ENCODE measurements at places on chromosomes 4 and X. TPM values are rescaled to one million over a fixed set of nuclear protein-coding genes. Genes with fewer than 3 reads are reported as not detected.

DNA sequence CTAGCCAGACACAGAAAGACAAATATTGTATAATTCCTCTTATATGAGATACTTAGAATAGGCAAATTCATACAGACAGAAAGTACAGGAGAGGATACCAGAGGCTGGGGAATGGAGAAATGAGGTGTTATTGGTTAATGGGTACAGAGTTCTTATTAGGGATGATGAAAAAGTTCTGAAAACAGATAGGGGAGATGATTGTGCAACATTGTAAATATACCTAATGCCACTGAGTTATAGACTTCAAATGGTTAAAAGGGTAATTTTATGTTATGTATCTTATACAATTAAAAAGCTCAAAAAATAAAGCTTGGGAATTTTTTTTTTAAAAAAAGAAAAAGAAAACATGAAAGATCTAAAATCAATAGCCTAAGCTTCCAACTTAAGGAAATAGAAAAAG, 98.8 kb upstream of the TECRL start:
- no peaks in the 10 kb centered on the region for H3K27me3 ChIP-seq
- H3K4me3 ChIP-seq: no peak overlapping the region
- H3K27ac ChIP-seq: no peak overlapping the region
- no peaks in the 10 kb centered on the region for H3K36me3 ChIP-seq
- no peak for DNase-seq
- no peaks in the 10 kb centered on the region for H3K4me1 ChIP-seq

- H3K27me3 ChIP-seq: no peaks in the 10 kb centered on the region
- no peak overlapping the region for H3K4me3 ChIP-seq
- no peak for DNase-seq
- no peak overlapping the region for H3K27ac ChIP-seq
- no peaks in the 10 kb centered on the region for H3K4me1 ChIP-seq
- no peaks in the 10 kb centered on the region for H3K36me3 ChIP-seq
Observed at GRCh38 chr4:4810092-4810774, 49.2 kb upstream of the MSX1 start.

DNA sequence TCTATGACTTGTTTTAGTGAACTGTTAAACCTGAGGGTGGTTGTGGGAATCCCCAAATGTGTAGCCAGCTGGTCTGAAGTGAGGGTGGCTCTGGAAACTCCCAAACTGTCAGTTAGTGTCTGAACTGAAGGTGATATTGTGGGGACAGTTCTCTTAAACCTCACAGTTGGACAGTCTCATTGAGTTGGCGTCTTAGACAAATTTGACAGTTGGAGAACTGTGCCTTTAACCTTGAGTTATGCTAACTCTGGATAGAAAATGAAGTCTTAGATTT, 20.7 kb upstream of the CTSO start:
- H3K4me3 ChIP-seq: no peak overlapping the region
- no peaks in the 10 kb centered on the region for H3K36me3 ChIP-seq
- DNase-seq: no peak
- no peak overlapping the region for H3K27ac ChIP-seq

GRCh38 chr4:78653655-78654054, 102.1 kb downstream of the ANXA3 start:
- H3K27me3 ChIP-seq: no peaks in the 10 kb centered on the region
- H3K27ac ChIP-seq: no peak overlapping the region
- H3K4me1 ChIP-seq: no peaks in the 10 kb centered on the region
- no peak for DNase-seq
- H3K4me3 ChIP-seq: no peak overlapping the region
- H3K36me3 ChIP-seq: no peaks in the 10 kb centered on the region

The YTHDC1 gene
- total RNA-seq: 74.7 TPM

DNA sequence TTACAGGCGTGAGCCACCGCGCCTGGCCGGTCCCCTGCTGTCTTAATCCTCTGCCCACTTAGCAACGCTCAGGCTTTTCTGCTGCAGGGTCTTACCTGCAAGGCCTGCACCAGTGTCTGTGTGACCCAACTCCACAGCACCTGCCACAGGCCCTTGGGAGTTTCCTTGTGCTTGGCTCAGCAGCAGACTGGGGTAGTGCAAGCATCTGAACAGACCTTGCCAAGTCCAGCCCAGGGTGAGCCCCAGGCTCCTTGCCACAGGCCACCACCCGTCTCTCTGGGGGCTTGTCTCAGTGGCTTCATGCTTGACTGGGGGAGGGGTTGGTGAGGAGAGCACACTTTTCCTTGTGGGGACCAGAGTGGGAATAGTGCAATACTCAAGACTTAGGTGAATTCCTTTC, 87.0 kb downstream of the FAM193A start:
- no peaks in the 10 kb centered on the region for H3K27me3 ChIP-seq
- H3K4me1 ChIP-seq: no peaks in the 10 kb centered on the region
- H3K36me3 ChIP-seq: peaks cover 22% of the 10 kb centered on the region
- H3K27ac ChIP-seq: no peak overlapping the region

The GAR1 gene
- total RNA-seq: 4.9 TPM

The FSTL5 gene
- total RNA-seq: not detected

The KDM5C gene
- 104 TPM for total RNA-seq

DNA sequence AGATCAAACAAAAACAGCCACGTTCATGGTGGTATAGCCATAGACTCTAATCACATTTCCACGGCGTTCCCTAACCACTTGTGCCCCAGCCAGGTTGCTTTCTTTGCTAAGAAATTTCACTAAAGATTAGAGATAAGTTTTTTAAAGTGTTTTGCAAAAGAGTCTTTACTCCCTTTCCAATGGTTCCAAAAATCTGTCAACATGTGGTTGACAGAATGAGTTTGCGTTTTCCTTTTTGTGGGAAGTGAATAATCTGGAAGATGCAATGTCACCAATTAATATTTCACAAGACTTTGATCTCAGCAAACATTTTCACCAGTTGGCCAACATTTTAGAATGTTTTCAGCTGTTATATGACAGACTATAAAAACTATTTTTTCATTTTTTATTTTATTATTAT, 35.3 kb downstream of the CXCL1 start:
- no peak overlapping the region for H3K4me3 ChIP-seq
- H3K4me1 ChIP-seq: no peaks in the 10 kb centered on the region
- no peak overlapping the region for H3K27ac ChIP-seq

The CLDN2 gene
- 36.3 TPM for total RNA-seq

- H3K4me1 ChIP-seq: no peaks in the 10 kb centered on the region
- no peak overlapping the region for H3K27ac ChIP-seq
- H3K4me3 ChIP-seq: no peak overlapping the region
- DNase-seq: no peak
Observed at GRCh38 chr4:80922941-80923340, 107.6 kb upstream of the BMP3 start.

GRCh38 chr4:185740471-185740873, 71.5 kb downstream of the SORBS2 start:
- no peak overlapping the region for H3K27ac ChIP-seq
- H3K4me3 ChIP-seq: no peak overlapping the region
- H3K4me1 ChIP-seq: no peaks in the 10 kb centered on the region

DNA sequence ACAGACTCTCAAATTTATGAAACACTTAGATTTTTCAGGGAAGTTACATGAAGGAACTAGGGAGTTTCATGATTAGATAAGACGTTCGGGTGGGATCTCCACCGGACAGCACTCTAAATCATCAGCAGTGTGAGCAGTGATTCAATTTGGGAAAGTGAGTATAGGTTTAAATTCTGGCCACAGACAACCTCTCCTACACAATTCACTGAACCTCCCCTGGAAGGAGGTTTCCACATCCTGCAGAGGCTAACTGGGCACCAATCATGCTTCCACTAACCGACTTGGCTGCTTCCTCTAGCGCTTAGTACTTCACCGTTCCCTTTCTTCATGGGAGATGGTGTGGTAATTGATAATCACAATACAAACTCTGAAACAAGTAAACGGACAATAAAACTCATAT, 5.6 kb downstream of the CXCL9 start:
- no peaks in the 10 kb centered on the region for H3K4me1 ChIP-seq
- no peaks in the 10 kb centered on the region for H3K36me3 ChIP-seq
- DNase-seq: no peak

GRCh38 chr4:82124365-82124764, 249.4 kb downstream of the HNRNPD start:
- H3K36me3 ChIP-seq: no peaks in the 10 kb centered on the region
- no peaks in the 10 kb centered on the region for H3K4me1 ChIP-seq
- no peaks in the 10 kb centered on the region for H3K27me3 ChIP-seq
- no peak for DNase-seq
- no peak overlapping the region for H3K27ac ChIP-seq

DNA sequence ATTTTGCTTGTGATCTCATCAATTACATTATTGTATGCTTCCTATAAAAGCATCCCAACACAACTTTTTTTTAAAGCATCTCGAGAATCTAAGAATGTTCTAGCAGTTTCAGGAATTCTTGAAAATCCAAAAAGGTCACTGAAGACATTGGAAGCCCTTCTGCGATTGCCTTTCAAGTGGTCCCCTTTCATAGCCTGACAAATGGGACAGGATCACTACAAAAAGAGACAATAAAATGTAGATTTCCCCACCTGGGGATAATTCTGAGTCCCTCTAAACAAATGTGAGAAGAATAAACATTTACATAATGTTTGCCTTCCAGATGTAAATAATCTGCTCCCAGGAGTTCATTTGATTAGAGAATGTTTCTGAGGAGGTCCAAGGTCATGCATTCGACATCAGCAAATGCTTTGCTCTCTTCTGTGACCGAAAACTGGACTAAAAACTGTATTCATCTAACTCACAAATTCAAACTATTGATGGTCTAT, 116.0 kb downstream of the COL25A1 start:
- no peaks in the 10 kb centered on the region for H3K4me1 ChIP-seq
- no peak overlapping the region for H3K27ac ChIP-seq
- no peak overlapping the region for H3K4me3 ChIP-seq
- no peaks in the 10 kb centered on the region for H3K27me3 ChIP-seq
- no peaks in the 10 kb centered on the region for H3K36me3 ChIP-seq
- DNase-seq: no peak

DNA sequence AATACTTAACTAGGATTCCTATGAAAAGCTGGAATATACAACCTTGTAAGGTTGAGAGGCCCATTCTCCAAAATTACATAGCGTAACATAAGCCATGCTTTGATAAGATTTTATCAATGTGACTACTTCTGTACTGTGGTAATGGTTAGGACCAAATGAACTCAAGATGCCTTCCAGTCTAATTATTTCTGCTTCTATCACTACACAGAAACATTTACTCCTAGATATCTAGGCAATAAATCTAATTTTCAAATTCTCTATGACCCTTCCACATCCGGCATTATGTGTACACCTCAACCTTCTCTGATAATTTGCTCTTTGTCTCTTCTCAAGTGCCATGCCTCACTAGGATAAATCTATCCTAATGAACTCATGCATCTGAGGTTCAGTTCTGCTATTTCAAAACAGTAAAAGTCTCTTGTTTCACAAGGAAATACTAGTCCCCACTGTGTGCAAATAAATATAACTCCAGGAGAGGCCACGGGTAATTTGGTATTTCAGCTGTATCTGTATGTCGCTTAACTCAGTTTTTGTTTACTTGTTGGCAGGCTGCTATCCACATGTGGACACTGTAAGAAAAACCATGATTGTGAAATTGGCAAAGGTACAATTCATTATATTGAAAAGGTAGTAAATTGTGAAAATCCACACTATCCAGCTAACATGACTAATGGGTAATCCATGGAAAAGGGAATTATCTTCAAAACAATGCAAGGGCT, 93.3 kb downstream of the PRDM5 start:
- no peaks in the 10 kb centered on the region for H3K36me3 ChIP-seq
- no peak for DNase-seq
- no peak overlapping the region for H3K27ac ChIP-seq

DNA sequence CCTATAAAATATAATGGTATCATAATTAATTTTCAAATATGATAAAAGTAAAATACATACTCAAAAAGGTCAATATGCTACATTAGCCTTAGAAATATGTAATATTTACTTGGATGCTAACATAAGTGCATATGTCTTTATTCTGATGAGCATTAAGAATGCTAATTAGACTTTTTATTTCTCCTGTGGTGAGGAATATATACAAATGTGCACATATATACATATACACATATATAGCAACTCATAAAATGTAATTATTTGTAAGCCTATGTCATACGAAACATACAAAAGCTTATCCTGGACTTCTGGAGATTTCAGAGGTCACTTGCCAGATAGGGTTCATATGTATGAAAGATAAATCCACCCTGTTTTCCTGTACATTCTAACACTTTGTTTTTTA, 11.1 kb downstream of the PLA2G12A start:
- no peak overlapping the region for H3K27ac ChIP-seq
- H3K4me1 ChIP-seq: no peaks in the 10 kb centered on the region
- peaks cover 19% of the 10 kb centered on the region for H3K36me3 ChIP-seq
- H3K4me3 ChIP-seq: no peak overlapping the region

The DCLK2 gene
- 2.3 TPM for total RNA-seq

The SPANXA1 gene
- not detected for total RNA-seq

GRCh38 chr4:101050837-101051205, 296.5 kb downstream of the PPP3CA start:
- no peaks in the 10 kb centered on the region for H3K4me1 ChIP-seq
- H3K4me3 ChIP-seq: no peak overlapping the region
- H3K27me3 ChIP-seq: no peaks in the 10 kb centered on the region
- DNase-seq: no peak

DNA sequence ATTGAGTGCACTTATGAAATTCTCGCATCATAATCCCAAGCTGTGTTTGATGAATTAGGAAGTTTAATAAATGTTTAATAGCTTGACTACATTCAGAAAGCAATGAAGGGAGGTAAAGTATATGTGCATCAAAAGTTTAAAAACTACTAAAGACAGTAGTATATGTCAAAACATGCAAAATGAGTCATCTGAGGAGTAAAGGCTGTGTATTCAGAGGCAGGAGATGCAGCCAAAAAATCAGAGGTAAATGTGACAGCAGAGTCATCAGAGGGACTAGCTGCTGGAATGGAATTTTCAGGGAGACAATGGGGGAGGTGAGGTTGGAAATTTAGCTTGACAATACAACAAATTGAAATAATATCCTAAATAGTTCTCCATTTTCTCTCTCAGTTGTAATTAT, 127.0 kb upstream of the FUNDC1 start:
- H3K27ac ChIP-seq: no peak overlapping the region
- DNase-seq: no peak
- H3K4me3 ChIP-seq: no peak overlapping the region
- H3K27me3 ChIP-seq: no peaks in the 10 kb centered on the region

The GPR143 gene
- total RNA-seq: not detected

The DRD5 gene
- not detected for total RNA-seq

The UBA1 gene
- 125 TPM for total RNA-seq

GRCh38 chr4:12146339-12146738, 717.6 kb upstream of the HS3ST1 start:
- no peak overlapping the region for H3K4me3 ChIP-seq
- no peaks in the 10 kb centered on the region for H3K4me1 ChIP-seq
- no peak overlapping the region for H3K27ac ChIP-seq
- no peak for DNase-seq

The GAB3 gene
- 4.7 TPM for total RNA-seq

DNA sequence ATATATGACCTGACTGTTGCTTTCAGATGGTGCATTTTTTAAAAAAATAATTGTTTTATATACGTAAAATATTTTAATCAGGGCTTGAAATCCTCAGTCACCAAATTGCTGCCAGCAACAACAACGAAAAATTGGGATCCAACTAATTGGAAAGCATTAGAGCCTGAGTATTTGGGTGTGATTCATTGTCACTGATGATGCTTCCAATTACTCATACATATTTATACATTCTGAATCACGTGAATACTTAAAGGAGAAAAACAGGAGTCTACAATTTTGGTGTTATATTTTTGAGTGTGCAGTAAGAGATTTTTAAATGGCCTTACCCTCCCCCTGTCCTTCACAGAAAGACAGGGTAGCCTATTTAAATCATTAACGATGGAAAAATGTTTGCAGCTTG, 765.6 kb upstream of the TENM3 start:
- H3K27ac ChIP-seq: no peak overlapping the region
- H3K4me1 ChIP-seq: no peaks in the 10 kb centered on the region

GRCh38 chr4:185742766-185743165, 69.2 kb downstream of the SORBS2 start:
- H3K27ac ChIP-seq: no peak overlapping the region
- H3K36me3 ChIP-seq: no peaks in the 10 kb centered on the region
- no peaks in the 10 kb centered on the region for H3K27me3 ChIP-seq
- no peak for DNase-seq

All from Peyer's patch (tissue), 4 donors.